Aorta (tissue), 5 donors: ENCODE measurements at places on chromosomes 3 and 15.
A peak's percentile ranks its signal among the peaks of the same experiment; 100 is the strongest.

DNA sequence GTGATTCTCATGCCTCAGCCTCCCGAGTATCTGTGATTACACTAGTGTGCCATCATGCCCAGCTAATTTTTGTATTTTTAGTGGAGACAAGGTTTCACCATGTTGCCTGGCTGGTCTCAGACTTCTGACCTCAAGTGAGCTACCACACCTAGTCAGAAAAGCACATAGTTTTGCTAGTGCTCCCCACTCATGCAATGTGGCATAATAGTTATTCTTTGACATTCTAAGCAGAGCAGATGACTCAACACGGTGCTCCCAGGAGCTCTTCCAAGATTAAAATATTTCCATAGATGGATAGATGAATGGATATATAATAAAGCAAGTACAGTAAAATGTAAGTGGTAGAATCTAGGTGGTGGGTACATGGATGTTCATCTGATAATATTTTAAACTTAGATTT, 53.1 kb upstream of the GK5 start:
- no peak for DNase-seq

GRCh38 chr3:138157743-138158142, 17.0 kb downstream of the DBR1 start:
- no peak for DNase-seq

DNA sequence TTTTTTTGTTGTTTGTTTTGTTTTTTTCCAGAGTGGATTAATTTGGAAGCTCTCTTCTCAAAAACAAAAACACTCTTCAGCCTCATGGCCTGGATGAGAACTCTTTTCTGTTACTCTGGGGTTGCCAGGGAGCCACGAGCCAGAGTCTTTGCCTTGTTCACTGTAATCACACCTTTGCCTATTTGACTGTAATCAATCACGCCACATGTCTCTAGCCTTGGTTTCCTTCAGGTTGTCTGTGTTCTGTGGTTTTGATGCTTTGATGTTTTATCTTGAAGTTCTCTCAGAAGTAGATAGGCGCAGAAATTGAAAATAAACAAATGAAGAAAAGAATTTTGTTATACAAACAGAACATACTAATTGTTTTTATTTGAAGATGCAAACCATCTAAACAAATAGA, 62.3 kb upstream of the IGF1R start:
- DNase-seq, result no peak

- no peak for DNase-seq
Measured at GRCh38 chr3:119187266-119187665, 13.9 kb downstream of the UPK1B start.

- no peak for DNase-seq
Measured at GRCh38 chr3:151864423-151865101, 8.9 kb upstream of the SUCNR1 start.

GRCh38 chr3:10224794-10225665, 23.2 kb upstream of the TATDN2 start:
- peak; percentile 85 for DNase-seq

DNA sequence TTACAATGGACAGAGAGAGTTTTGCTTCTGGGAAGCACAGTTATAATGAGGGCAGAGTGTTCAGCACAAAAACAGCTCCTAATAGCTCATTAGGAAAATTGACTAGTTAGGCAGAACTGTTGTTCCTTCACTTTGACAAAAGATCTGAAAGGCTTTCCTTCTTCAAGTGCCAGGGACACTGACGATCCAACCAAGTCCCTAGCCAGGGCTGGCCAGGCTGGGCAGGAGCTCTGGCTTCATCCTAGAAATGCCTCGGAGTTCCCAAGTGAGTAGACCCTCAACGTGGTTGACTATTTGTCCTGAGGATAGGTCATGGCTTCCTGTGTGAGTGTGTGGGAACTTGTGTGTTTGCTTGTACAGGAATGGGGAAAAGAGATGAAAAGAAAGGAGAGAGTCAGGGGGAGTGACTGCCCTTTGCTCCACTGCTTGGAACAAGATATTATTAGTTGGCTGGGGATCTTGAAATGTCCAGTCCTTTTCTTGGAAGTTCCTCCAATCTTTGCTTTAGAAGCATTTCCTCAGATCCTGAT, 617.9 kb downstream of the NTRK3 start:
- no peak for DNase-seq

GRCh38 chr3:151303751-151304150, 12.9 kb downstream of the GPR87 start:
- DNase-seq, result no peak

- DNase-seq, result no peak
Measured at GRCh38 chr3:125351152-125351551, 24.0 kb downstream of the ZNF148 start.

GRCh38 chr3:10706156-10706739, 109.8 kb upstream of the SLC6A11 start:
- no peak for DNase-seq

DNA sequence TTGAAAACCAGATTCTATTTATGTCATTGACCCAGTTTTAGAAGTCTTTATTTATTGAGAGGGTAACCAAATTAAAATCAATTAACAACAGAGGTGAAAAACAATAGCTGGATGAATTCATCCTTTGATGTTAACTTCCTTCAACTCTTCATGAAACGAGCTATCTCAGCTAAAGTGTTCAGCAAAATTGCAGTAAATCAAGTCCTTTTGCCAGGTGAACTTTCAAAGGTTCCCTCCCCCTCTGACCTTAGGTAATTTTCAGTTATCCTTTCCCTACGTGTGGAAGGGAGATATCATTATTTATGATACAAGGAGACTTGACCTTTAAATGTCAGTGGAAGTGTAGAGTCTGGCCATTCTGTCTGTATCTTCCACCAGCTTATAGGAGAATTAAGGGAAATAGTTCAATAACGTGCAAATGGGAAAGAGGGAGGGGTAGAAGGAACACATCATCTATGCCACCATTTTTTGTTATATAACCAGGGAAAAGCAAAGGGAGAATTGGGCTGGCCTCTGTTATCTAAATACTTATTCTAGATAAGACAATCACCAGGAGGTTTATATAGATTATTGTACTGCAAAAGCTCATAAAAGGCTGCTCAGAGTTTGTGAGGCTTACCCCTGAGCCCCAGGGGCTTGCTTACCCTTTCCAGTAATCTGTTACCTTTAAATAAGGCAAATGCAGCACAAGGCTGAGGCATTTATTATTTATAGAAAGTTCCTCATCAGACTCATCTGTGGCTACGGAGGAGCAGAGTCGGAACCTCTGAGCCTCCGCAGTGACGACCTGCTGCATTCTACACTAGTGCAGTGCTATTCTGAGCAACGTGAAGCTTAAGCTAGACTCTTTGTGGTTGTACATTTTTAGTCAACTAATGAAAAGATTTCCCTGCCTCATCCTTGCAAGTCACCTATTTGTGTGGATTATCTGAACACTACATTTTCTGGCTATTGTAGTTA, 97.7 kb upstream of the ZBED2 start:
- no peak for DNase-seq

DNA sequence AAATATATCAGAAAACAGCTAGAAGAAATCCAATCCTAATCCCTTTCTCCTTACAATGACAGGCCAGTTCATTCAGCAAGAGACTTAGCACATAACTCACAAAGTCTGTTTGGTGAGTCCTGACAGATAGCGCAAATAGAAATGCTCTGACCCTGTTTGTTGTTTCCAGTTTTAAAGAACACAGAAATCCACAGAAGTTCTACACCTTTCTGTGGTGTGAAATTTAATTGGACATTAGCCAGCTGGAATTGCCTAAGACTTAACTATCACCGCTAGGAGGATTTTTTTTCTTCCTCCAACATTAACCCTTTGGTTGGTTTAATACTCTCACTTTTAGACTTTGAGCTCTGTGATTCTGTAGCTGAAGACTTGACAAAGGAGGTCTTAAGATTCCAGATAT, 30.8 kb downstream of the HDC start:
- no peak for DNase-seq

DNA sequence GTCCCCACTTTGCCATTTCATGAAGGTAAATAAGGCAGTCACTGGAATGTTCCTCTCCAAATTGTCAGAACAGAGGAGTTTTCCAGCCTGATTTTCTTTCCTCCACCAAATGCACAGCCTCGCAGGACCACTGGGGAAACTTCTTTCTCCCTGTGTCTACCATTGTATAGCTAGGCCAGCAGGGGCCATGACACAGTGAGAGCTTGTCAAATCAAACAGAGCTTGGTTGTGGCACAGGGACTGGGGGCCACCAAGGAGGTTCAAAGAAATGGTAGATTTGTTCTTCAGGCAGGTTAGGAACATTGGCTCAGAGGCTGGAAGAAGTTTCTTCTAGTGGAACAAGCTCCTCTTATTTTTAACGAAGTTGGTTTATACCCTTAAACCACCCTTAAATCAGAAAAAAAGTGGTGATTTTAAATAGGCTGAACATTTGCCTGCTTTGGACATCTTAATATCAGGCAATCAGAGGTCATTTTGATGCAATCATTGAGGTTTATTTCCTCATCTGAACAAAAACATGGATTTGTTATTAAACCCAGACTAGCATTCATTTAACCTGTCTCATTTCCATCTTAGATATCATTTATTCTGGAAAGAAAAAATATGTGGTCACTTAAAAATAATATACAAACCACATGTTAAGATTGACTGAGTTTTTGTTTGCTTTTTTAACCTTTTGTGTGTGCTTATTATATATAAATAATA, 105.6 kb downstream of the GTPBP8 start:
- no peak for DNase-seq

GRCh38 chr3:190424478-190425439, 24.9 kb downstream of the TMEM207 start:
- DNase-seq, result peak; percentile 77

GRCh38 chr3:142888099-142888480, 793 bp downstream of the PCOLCE2 start:
- no peak for DNase-seq

DNA sequence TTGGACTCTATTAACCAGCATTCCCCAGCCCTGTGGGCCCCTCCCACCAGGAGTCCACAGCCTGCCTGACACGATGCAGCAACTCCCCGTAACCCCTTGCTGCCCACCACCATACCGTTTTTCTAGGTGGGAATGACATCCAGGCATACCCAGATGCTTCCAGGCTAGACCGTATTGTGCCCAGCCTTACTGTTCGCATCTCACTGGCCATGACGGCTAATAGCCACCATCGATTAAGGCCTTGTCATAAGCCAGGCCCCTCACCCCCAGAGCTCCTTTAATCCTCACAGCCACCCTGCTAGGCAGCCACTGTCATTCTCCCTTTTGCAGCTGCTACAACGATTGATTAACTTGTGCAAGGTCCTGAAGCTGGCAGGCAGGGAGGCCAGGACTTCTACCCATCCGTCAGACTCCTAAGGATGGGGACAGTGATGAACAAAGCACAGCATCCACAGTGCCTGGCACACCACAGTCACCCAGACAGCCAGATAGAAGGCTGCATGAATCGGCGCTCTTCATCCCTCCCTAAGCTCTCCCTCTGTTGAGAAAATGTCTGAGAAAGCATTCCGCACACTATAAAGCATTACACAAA, 60.0 kb upstream of the FLNB start:
- no peak for DNase-seq

- peak; percentile 81 for DNase-seq
Measured at GRCh38 chr15:68637767-68638404, 59.1 kb downstream of the CORO2B start.

DNA sequence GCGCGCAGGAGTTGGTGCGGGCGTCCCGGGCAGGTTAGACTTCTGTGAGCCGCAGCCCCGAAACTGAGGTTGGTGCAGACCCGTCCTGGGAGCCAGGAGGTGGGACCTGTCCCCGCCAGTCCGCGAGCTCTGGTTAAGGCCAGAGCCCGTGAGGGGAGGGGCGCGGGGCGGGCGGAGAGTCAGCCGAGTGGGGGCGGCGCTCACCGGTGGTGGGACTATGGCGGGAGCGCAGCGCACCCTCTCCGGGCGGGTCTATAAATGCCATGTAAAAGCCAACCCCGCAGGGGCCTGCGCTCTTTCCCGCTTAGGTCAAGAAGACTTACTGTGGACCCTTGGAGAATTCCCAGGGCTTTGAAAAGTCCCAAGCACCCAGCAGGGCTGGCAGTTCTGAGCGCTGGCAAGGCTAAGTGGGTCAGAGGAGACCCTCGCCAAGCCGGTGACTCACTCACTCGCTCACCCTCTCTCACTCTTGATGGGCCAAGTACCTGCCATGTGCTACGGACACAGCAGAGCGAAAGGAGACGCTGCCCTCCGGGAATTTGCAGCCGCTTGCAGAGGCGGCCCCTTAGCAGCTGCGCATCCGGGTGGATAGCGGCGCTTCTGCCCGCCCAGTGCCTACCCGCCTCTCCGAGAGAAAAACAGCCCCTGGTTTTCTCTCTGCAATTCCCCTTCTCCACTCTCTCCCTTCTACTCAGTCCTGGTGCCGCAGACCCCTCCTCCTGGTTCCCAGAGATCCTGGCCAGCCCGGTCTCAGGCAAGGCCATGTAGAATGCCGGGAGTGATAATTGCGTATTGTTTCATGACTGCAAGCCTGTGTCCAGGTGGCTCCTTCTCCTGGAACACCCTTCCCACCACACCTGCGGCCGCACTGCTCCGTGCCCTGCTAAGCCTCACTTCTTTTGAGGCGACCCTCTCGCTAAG, at the start of gene ALDH1L1:
Gene ALDH1L1 (minus strand): TSS at position 110 of the 921 bp plus-strand sequence. CDS start 19,607 bp downstream, outside the sequence.
- DNase-seq, result peak; percentile 93
